ENCODE measurements at places on chromosomes 7 and 10.

- H3K27me3 ChIP-seq: no peaks in the 10 kb centered on the region
- peaks cover 7% of the 10 kb centered on the region for H3K4me1 ChIP-seq
- no peaks in the 10 kb centered on the region for H3K36me3 ChIP-seq
- H3K4me3 ChIP-seq: no peak overlapping the region
Observed at GRCh38 chr7:142379201-142379885, 121.5 kb upstream of the PRSS58 start.

- no peaks in the 10 kb centered on the region for H3K27me3 ChIP-seq
- peaks cover 28% of the 10 kb centered on the region for H3K36me3 ChIP-seq
- H3K27ac ChIP-seq: no peak overlapping the region
- peaks cover 10% of the 10 kb centered on the region for H3K4me1 ChIP-seq
Observed at GRCh38 chr7:128792471-128793180, 858 bp downstream of the CCDC136 start.

DNA sequence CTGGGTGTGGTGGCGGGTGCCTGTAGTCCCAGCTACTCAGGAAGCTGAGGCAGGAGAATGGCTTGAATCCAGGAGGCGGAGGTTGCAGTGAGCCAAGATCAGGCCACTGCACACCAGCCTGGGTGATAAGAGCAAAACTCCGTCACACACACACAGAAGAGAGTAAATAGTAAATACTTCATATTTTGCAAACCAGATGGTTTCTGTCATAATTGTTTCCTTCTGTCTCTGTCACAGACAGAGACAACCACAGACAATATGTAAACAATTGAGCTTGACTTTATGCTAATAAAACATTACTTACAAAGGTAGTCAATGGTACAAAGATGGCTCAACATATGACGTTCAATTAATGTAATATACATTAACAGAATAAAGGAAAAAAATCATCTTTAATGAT is 83.7 kb downstream of the JMJD1C start:
- H3K27me3 ChIP-seq: no peaks in the 10 kb centered on the region
- H3K27ac ChIP-seq: no peak overlapping the region
- H3K4me3 ChIP-seq: no peak overlapping the region
- H3K36me3 ChIP-seq: peaks cover 25% of the 10 kb centered on the region
- DNase-seq: no peak

DNA sequence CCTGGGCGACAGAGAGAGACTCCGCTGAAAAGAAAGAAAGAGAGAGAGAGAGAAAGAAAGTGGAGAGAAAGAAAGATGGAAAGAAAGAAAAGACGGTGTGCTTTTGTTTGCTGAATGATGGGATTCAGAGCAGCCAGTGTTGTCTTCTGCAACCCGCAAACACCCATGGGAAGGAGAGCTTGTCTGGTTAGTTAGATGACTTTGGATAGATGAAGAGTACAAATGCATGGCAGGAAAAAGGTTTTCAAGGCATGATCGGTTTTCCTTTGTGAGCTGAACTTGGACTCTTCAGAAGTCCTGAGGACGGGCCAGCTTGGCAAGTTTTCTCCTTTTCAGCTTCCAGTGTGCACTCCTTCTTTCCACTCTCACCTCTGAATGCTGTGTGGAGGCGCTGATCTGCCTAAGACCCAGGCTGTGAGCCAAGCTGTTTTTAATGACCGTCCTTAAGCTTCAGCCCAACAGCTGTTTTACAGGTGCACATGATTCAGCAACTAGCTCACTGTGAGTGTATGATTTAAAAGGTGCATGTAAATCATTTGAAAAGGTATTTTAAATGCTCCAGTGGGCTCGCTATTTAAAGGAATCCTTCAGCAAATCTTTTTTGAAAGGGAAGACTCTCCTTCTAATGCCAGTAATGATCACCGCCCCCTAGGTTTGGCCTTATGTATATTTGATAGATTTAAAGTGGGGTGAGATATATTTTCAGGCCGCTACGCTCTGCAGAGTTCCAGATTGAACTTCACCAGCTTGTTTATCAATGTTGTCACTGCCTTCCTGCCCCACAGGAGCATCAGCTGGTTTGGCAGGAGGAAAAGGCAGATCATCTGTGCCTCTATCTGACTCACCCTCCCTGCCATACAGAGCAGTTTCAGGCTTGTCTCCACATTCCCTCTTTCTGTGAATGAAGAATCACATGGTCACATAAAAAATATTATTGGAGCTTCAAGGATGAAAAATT is 115.0 kb downstream of the PLXDC2 start:
- DNase-seq: no peak
- no peak overlapping the region for H3K27ac ChIP-seq
- no peaks in the 10 kb centered on the region for H3K27me3 ChIP-seq
- no peaks in the 10 kb centered on the region for H3K36me3 ChIP-seq

- no peaks in the 10 kb centered on the region for H3K4me1 ChIP-seq
- no peaks in the 10 kb centered on the region for H3K27me3 ChIP-seq
- H3K27ac ChIP-seq: no peak overlapping the region
- no peak for DNase-seq
- H3K4me3 ChIP-seq: no peak overlapping the region
Observed at GRCh38 chr10:19546224-19546623, 270.0 kb upstream of the PLXDC2 start.

DNA sequence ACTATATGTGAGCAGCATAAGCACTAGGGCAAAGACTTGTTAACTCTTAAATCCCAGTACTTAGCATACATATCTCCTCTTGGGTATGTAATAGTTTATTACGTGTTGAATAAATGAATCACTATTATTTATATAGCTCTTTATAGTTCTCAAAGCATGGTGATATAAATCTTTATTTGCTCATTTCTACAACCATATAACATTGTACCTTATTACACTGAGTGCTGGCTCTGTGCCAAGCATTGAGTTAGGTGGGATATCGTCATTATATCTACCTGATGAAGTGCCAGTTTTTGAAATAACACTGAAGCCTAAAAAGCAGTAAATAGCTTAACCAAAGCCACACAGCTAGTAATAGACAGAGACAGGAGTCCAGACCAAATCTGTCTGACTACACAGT is 27.9 kb downstream of the AHR start:
- H3K27me3 ChIP-seq: no peaks in the 10 kb centered on the region
- H3K27ac ChIP-seq: no peak overlapping the region
- DNase-seq: no peak

GRCh38 chr10:110409926-110410325 is 87.8 kb upstream of the DUSP5 start:
- no peak overlapping the region for H3K4me3 ChIP-seq
- H3K36me3 ChIP-seq: no peaks in the 10 kb centered on the region
- H3K27ac ChIP-seq: no peak overlapping the region
- DNase-seq: no peak
- H3K27me3 ChIP-seq: peaks cover 12% of the 10 kb centered on the region
- H3K4me1 ChIP-seq: peaks cover 7% of the 10 kb centered on the region

GRCh38 chr10:102118867-102119266 is 1.3 kb downstream of the LDB1 start:
- DNase-seq: no peak
- no peak overlapping the region for H3K4me3 ChIP-seq
- H3K27ac ChIP-seq: peak overlapping the region; percentile 44
- H3K4me1 ChIP-seq: peaks cover 45% of the 10 kb centered on the region
- no peaks in the 10 kb centered on the region for H3K27me3 ChIP-seq
- H3K36me3 ChIP-seq: no peaks in the 10 kb centered on the region

DNA sequence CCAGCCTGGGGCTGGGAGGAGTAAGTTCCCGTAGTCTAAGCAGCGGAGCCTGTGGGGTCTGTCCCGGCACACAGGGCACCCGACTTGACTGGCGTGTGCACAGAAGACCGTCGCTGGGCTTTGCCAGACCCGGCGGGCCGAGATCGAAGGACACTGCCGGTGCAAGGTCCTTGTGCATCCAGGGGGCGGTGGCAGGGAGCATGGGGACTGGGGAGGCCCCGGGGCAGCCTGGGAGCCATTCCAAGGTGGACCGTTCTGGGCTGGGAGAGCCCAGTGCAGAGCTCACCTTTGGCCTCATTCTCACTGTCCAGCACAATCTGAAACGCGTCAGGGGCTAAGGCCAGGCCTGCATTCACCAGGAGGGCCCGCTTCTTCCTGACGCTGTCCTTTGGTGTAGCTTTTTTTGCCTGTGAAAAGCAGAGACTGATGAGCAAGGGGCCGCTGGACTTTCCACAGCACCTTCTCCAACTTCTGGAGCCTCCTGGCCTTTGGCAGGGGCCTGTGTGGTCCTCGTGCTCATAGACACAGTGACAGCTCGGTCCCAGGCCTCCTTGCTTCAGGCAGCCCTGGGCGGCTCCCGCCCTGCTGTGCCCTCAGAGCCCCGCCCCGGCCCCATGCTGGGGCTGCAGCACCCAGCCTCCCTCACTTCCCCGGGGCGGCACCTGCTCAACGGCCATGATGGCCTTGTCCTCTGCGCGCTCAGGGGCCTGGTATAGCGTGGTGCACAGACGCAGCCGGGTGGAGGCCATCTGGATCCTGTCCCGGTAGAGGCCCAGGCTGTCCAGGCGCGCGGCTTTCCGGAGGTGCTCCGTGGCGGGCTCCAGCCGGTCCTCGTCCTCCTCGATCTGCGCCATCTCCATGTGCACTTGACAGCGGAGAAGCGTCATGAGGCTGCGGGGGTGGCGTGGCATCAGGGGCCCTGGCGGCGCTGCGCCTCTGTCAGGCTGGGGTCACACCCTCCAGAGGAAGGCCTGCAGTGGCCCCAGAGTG is 20.3 kb downstream of the CFAP46 start:
- no peaks in the 10 kb centered on the region for H3K4me1 ChIP-seq
- no peak for DNase-seq
- H3K36me3 ChIP-seq: no peaks in the 10 kb centered on the region
- no peaks in the 10 kb centered on the region for H3K27me3 ChIP-seq
- no peak overlapping the region for H3K27ac ChIP-seq

DNA sequence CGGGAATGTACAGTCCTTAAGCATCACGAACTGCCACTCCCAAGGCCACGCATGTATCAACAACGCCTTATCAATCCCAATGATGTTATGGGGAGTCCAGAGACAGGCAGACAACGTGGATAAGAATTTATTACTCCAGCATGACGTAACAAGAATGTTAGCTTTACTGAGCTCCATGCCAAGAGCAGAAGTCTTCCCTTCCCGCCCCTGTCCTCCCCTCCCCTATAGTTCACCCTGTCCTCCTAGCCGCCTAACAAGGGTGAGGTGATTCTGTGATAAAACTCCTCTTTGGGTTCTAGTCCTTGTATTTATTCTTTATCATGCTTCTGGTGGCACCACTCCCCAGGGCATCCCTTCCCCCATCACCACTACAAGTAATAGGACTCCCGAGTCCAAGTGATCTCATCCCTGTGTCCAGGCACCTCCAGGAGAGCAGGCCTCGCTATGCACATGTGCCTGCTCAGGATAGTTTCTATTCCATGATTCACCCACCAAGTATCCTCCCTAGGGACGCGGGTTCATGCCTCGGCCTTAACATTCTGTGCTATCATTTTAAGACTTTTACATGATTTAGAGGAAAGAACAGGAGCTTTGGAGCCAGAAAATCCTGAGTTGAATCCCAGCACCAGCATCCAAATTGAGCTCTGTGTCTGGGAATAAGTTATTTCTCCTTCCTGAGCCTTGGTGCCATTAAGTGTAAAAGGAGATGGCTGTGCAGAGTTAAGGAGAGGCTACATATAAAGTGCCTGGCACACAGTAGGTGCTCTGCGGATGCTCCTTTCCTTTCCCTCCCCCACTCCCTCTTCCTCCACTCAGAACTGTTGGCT is 15.4 kb downstream of the GSDME start:
- H3K36me3 ChIP-seq: no peaks in the 10 kb centered on the region
- no peak overlapping the region for H3K4me3 ChIP-seq
- no peak overlapping the region for H3K27ac ChIP-seq
- no peak for DNase-seq
- H3K27me3 ChIP-seq: no peaks in the 10 kb centered on the region

- no peaks in the 10 kb centered on the region for H3K36me3 ChIP-seq
- H3K27ac ChIP-seq: no peak overlapping the region
- H3K4me1 ChIP-seq: peaks cover 4% of the 10 kb centered on the region
- no peak overlapping the region for H3K4me3 ChIP-seq
Observed at GRCh38 chr7:29607889-29608288, 44.3 kb downstream of the PRR15 start.

GRCh38 chr7:76202666-76203030 is 952 bp downstream of the SRRM3 start:
- H3K4me1 ChIP-seq: peaks cover 2% of the 10 kb centered on the region
- no peaks in the 10 kb centered on the region for H3K27me3 ChIP-seq
- H3K36me3 ChIP-seq: no peaks in the 10 kb centered on the region
- DNase-seq: no peak
- H3K4me3 ChIP-seq: no peak overlapping the region

DNA sequence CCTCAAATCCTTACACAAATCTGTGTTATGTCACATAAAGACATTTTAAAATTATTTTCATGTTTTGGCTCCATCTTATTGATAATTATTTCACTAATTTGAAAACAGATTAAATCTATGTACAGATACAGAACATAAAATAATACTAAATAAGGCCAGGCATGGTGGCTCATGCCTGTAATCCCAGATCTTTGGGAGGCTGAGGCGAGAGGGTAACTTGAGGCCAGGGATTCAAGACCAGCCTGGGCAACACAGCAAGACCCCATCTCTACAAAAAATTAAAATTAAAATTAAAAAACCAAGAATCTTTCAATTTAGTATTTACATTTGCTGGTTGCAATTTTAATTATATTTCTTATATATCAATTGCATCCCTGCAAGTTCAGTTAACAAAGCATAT is 246.4 kb upstream of the MKLN1 start:
- H3K36me3 ChIP-seq: no peaks in the 10 kb centered on the region
- no peak overlapping the region for H3K27ac ChIP-seq
- DNase-seq: no peak
- no peaks in the 10 kb centered on the region for H3K4me1 ChIP-seq
- no peak overlapping the region for H3K4me3 ChIP-seq
